ENCODE measurements at places on chromosomes 4 and X.

DNA sequence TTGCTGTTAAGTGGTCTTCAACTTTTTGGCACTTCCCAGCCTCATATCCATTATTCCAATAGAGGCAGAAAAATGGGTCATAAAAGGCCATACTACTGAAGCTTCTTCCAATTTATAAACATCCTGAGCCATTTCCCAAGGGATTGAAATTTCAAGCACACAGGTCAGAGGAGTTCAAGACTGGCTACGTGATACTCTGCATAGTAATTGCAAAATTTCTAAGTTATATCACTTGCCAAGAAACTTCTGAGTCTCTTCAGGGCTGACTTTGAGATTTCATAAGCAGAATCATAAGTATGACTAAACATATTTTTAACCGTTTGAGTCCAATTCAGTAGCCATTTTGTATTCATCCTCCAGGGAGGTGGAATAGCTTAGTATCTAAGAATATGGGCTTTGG is 75.6 kb upstream of the RXFP1 start:
- DNase-seq: peak; percentile 39

DNA sequence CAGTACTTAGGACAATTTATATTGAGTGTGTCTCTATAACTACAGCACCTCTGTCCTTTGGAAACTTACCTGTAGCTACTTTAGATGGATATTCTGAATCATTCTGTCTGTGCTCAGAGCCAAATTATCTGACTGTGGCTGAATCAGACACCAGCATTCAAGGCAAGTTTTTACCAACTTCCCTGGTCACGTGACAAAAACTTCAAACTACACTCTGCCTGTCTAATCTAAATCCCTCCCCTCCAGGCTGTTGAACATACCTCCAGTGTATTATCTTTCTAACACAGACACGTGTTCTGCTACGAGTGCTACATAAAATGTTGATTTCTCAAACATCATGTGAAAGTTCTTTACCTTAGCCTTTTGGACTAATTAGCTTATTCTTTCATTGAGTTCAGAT is 641.2 kb upstream of the CPEB2 start:
- DNase-seq: no peak

GRCh38 chrX:123803331-123803983 is 56.4 kb upstream of the XIAP start:
- DNase-seq: no peak

DNA sequence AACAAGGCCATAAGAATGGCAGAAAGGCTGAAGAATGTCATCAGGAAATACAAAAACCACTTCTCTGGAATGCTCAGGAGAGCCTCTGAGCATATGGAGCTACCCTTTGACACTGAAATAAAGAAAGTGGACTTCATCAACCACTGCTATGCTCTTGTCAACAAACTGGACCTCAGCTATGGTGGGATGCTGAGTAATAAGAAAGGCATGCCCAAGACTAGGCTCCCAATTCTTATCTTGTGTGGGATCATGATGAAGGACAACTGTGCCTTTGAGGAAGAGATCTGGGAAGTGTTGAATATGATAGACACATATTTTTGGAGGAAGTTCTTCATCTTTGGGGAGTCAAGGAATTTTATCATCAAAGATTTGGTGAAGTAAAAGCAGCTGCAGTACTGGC is 86.9 kb upstream of the MAGEB16 start:
- DNase-seq: no peak

GRCh38 chr4:43882470-43882869 is 566.1 kb downstream of the KCTD8 start:
- DNase-seq: no peak

DNA sequence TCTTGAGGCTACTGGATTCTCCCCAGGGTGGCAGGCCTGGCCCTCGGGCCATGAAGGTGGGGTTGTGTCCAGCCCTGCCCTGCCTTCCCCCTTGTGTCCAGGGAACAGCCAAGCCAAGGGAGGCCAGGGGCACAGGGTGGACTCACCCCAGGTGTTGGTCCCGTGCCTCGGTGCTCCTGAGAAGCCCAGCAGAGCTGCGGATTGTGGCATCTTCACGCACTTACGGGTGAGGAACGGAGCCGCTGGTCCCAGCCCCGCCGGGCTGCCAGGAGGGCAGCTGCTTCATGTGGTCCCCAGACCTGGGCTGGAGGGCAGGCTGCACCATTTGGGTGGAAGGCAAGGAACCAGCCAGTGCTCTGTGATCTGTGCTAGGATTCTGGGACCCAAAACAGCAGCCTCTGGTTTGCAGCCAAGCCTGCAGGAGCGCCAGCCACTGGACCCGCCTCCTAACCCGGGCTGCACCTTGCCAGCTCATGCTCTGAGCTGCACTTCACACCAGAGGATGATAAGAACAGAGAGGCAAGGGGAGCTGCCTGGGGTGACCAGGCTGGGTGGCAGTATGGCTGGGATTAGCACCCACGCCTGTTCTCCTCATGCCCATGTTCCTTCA is 36.1 kb upstream of the HMX1 start:
- DNase-seq: no peak

DNA sequence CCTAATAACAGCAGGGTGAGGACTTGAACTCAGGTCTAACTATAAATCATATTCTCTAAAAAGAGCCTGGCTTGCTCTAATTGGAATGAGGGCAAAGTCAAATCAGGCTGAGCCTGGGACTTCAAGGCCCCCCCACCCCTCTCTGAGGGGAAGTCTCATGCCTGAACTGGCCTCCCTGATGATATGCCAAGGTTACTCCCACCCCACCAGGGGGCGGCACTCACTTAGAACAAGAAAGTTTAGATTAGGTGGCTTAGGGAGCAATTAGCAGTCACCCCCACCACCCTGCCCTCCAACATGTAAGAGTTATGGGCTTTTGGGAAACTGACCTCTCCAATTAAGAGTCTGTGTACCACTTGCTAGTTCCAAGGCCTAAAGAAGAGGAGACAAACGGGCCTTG is 2.7 kb downstream of the FOXO4 start:
- DNase-seq: no peak

All from fibroblast of skin of left biceps (primary cell).